Progenitor cell of endocrine pancreas (in vitro differentiated cells): ENCODE measurements at places on chromosomes 1 and 21. TPM values are rescaled to one million over a fixed set of nuclear protein-coding genes. Genes with fewer than 3 reads are reported as not detected.

DNA sequence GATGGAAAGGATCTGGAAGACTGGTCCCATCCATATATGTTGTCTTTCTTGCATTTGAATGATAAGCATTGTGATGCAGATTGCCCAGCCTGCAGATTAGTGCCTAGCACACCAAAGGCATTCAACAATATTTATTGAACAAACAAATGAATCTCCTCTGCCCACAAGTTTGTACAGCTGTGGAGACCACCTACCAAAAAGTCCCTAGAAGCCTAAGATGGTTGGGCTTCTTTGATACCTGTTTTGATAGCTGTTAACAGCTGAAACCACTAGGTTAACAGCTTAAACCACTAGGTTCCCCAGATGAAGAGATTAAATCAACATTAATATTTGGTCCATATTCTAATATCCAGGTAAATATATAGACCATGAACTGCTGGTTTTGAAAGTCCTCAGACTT is 9.8 kb downstream of the DUSP10 start:
- no peak overlapping the region for H3K4me3 ChIP-seq
- H3K27me3 ChIP-seq, result no peaks in the 10 kb centered on the region
- H3K27ac ChIP-seq, result no peak overlapping the region
- no peak for DNase-seq

DNA sequence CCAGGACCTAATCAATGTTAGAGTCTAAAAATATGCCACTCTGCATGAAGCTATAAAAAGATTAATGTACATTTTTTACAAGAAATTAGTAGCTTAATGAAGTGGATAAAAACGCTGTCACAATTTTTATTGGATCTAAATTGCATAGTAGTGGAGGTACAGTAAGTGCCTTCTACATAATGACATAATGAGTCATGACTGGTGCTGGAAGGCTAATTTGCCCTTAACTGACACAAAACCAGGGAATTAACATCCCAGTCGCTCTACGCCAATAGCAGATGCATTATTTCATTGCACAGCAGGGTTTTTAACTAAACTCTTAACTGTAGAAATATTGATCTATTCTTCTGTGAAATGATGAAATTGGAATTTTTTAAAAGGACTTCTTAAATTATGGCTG is 33.3 kb downstream of the RRAGC start:
- H3K4me1 ChIP-seq, result no peaks in the 10 kb centered on the region
- H3K36me3 ChIP-seq, result no peaks in the 10 kb centered on the region
- H3K27ac ChIP-seq, result no peak overlapping the region
- no peak for DNase-seq

DNA sequence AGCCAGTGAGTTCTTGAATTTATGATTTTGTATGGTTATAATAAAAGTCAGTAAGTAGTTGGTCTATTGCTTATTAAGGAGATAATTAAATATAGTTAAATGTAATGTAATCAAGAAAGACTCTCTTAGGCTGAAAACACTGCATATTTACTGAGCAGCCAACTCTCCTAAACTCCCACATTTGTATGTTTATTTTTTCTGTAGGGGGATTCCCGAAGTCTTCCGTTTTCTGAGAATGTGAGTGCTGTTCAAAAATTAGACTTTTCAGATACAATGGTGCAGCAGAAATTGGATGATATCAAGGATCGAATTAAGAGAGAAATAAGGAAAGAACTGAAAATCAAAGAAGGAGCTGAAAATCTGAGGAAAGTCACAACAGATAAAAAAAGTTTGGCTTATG is 56.7 kb downstream of the PKN2 start:
- no peak overlapping the region for H3K27ac ChIP-seq
- H3K4me1 ChIP-seq, result peaks cover 8% of the 10 kb centered on the region
- no peak overlapping the region for H3K4me3 ChIP-seq
- no peak for DNase-seq
- H3K36me3 ChIP-seq, result peaks cover 21% of the 10 kb centered on the region

DNA sequence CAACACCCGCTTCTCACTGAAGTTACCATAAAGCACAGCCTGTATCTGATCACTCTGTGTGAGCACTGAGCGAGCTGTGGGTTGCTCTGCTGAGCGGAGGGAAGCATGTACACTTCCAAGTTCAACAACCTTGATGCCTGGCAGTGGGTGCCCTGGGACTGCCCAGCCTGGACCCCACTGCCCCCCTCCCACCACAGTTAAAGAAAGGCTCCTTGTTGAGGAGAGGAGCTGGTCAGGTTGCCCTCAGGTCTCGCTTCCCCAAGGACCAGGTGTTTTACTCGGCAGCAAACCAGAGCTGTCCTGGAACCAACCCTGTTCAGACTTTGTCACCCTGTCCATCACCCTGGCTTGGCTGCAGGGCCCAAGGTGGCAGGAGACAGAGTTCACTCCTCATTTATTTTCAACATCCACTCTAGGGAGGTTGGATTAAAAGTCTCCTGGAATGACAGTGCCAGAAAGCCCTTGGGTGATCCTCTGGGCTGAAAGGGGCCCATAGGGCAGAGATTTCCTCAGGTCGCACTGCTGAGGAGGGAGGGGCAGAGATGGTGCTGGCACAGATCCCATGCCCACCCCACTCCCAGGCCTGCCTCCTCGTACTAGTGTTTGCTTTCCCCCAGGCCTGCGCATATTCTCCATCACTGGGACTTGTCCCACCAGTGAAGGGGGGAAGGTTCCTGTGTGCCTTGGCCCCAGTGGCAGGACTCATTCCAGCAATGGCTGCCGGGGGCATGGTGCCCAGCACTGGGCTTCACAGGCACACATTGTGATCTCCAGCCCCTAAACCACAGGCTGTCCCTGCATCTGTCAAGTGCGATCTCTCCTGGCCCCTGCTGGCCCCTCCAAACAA is 101.7 kb downstream of the TRABD2B start:
- H3K4me3 ChIP-seq, result no peak overlapping the region
- H3K27ac ChIP-seq, result no peak overlapping the region
- H3K27me3 ChIP-seq, result no peaks in the 10 kb centered on the region
- no peak for DNase-seq

S100A7 gene
- not detected in 2 replicates for total RNA-seq

GRCh38 chr1:39266269-39266668 is 61.8 kb downstream of the MACF1 start:
- no peak for DNase-seq
- no peak overlapping the region for H3K4me3 ChIP-seq
- H3K27ac ChIP-seq, result no peak overlapping the region

- no peak overlapping the region for H3K27ac ChIP-seq
- DNase-seq, result no peak
- no peak overlapping the region for H3K4me3 ChIP-seq
- peaks cover 58% of the 10 kb centered on the region for H3K27me3 ChIP-seq
These were observed 26.3 kb downstream of the PPFIA4 start for GRCh38 chr1:203052601-203053000.

DNA sequence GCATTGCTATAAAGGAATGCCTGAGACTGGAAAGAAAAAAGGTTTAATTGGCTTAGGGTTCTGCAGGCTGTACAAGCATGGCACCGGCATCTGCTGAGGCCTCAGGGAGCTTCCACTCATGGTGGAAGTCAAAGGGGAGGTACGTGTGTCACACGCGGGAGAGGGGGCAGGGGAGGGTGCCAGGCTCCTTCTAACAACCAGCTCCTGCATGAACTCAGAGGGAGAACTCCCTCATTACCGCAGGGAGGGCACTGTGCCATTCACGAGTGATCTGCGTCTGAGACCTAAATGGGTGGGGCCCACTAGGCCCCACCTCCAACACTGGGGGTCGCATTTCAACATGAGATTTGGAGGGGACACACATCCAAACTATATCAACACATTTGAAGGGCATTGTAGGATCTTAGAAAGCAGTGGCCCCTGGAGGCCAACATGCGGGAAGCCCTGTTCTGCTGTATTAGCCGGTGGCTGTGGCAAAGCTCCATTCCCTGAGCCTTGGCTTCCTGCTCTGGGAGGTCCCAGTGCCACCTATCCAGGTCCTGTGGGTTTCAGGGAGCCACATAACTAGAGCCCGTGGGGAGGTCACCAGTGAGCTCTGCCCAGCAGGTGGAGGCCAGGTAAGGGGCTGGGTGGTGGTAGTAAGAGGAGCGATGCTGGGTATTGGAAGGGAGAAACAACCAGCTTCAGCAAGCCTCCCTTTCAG is 10.0 kb downstream of the WNT3A start:
- H3K4me1 ChIP-seq, result no peaks in the 10 kb centered on the region
- DNase-seq, result no peak
- H3K4me3 ChIP-seq, result no peak overlapping the region
- no peaks in the 10 kb centered on the region for H3K36me3 ChIP-seq
- no peak overlapping the region for H3K27ac ChIP-seq

DNA sequence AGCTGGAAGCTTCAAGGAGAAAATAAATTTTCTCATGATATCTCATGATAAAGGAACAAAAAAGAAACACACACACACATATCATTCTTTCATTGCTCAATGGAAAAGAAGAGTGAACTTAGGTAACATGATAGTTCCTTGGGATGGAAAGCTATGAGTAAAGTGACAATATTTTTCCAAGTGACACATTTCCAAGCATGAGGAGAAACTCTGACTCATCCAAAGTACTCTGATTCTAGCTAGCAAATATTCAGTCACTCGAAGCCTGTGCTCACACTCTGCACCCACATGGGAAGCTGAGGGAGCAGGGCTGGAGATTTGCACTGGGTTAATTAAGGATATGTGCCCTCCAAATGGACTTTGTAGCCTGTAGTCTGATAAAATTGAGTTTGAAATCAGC is 222.4 kb downstream of the LRRC40 start:
- H3K4me1 ChIP-seq, result peaks cover 1% of the 10 kb centered on the region
- H3K27me3 ChIP-seq, result no peaks in the 10 kb centered on the region
- no peaks in the 10 kb centered on the region for H3K36me3 ChIP-seq
- H3K4me3 ChIP-seq, result no peak overlapping the region

POU3F1 gene
- 0.31 and 0.43 TPM in 2 replicates for total RNA-seq

GRCh38 chr1:93346421-93346993 is 800 bp downstream of the DR1 start:
- H3K4me1 ChIP-seq, result peaks cover 25% of the 10 kb centered on the region
- DNase-seq, result no peak
- H3K4me3 ChIP-seq, result peak overlapping the region; percentile 96
- peak overlapping the region; percentile 96 for H3K27ac ChIP-seq
- peaks cover 1% of the 10 kb centered on the region for H3K36me3 ChIP-seq

- no peak overlapping the region for H3K4me3 ChIP-seq
- H3K27me3 ChIP-seq, result peaks cover 8% of the 10 kb centered on the region
- H3K36me3 ChIP-seq, result no peaks in the 10 kb centered on the region
These were observed 9.8 kb upstream of the SLC30A1 start for GRCh38 chr1:211588711-211589110.

CCDC185 gene
- not detected in 2 replicates for total RNA-seq

DNA sequence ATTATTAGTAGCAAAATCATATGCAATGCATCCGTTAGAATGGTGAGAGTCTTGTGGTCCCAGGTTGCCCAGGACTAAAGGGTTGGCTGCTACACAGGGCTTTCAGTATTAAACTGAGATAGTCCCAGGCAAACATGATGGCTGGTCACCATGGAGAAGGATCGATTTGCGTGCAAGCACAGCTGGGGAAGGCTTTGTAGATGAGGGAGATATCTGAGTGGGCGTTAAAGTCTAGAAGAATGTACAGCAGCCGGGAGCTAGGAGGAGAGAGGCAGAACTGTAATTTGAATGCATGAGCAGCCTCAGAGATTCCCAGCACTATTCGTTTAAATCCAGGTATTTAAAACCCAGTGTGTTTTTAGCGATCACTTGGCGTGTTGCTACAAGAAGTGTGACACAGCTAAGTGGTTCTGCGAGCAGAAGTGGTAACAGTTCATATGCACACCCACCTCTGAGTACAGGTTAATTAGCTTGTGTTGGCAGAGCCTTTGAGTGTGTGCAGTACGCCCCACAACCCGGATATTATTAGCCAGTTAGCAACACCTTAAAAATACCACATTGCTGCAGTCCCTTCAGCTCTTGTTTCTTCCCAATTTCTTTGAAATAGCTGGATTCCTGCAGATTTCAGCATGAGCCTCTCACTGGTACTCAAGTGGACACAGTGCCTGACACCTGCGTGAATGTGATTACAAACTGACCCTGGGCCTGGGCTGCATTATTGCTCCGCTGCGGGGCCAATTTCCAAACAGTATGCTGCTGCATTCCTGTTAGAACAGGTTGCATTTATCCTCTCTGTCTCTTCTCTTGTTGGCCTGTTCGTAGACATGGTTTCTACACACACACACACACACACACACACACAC is 67.2 kb upstream of the SCAF4 start:
- no peak overlapping the region for H3K4me3 ChIP-seq
- peak overlapping the region; percentile 57 for H3K27ac ChIP-seq
- DNase-seq, result peak; percentile 15
- no peaks in the 10 kb centered on the region for H3K36me3 ChIP-seq
- peaks cover 36% of the 10 kb centered on the region for H3K4me1 ChIP-seq
